CD8-positive, alpha-beta memory T cell (primary cell): ENCODE measurements at places on chromosomes 7 and 10. TPM values are rescaled to one million over a fixed set of nuclear protein-coding genes. Genes with fewer than 3 reads are reported as not detected.
A peak's percentile ranks its signal among the peaks of the same experiment; 100 is the strongest.

DNA sequence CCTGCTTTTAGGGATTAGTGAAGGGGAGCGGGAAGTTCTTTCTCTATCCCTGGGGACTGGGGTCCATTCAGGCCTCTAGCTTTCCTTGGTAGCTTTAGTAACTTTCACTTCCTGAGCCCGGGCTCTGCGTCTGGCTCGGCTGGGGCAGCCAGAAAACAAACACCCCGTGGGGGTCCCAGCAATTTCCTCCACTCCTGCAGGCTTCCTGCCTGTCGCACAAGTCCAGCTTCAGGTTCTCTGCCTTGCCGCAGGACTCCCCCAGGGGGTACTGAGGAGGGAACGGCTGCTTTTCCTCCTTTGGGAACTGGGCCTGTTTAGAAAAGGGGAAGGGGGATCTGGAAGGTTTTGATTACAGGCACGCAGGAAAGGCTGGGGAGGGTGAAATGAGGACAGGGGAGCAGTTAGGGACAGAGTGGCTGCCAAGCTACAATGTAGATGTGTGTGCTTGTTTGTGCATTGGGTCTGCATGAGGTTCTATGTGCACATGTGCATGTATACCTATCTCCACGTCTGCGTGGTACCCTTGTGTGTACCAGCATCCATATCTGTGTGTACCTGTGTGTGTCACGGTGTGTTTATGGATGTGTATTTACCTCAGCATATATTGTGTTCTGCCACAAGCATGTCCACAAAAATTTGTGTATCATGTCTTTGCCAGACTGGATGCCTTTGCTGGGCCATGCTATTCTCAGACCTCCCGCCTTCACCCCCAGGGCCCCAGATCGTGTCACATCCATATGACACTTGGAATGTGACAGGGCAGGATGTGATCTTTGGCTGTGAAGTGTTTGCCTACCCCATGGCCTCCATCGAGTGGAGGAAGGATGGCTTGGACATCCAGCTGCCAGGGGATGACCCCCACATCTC, 2.0 kb downstream of the KAZALD1 start:
- H3K4me1 ChIP-seq: peaks cover 39% of the 10 kb centered on the region
- H3K27me3 ChIP-seq: peaks cover 46% of the 10 kb centered on the region
- H3K4me3 ChIP-seq: no peak overlapping the region
- peak overlapping the region; percentile 77 for H3K27ac ChIP-seq
- H3K36me3 ChIP-seq: no peaks in the 10 kb centered on the region

DNA sequence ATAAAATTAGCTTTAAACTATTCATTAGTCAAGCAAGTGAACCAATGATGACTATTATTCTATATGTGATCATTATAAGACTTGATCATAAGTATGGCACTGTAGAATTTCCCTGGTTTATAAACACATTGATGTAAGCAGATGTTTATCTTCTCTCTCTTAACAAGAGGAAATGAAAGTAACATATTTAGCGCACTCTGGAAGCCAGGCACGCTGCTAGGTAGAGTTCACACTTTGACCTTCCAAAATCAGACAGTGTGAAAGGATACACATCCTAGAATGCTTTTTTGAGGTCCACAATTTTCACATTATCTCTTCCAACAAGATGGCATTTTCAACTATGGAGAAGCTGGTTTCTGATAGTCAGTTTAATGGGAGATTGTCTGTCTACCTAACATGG, 529.4 kb upstream of the IGFBP3 start:
- DNase-seq: no peak
- no peaks in the 10 kb centered on the region for H3K27me3 ChIP-seq
- H3K36me3 ChIP-seq: no peaks in the 10 kb centered on the region
- H3K4me3 ChIP-seq: no peak overlapping the region
- H3K27ac ChIP-seq: no peak overlapping the region

DNA sequence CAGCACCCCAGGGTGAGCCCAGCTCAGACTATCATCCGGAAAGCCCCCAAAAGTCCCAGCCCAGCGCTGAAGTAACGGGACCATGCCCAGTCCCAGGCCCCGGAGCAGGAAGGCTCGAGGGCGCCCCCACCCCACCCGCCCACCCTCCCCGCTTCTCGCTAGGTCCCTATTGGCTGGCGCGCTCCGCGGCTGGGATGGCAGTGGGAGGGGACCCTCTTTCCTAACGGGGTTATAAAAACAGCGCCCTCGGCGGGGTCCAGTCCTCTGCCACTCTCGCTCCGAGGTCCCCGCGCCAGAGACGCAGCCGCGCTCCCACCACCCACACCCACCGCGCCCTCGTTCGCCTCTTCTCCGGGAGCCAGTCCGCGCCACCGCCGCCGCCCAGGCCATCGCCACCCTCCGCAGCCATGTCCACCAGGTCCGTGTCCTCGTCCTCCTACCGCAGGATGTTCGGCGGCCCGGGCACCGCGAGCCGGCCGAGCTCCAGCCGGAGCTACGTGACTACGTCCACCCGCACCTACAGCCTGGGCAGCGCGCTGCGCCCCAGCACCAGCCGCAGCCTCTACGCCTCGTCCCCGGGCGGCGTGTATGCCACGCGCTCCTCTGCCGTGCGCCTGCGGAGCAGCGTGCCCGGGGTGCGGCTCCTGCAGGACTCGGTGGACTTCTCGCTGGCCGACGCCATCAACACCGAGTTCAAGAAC, 1.1 kb downstream of the VIM start:
- peaks cover 46% of the 10 kb centered on the region for H3K4me1 ChIP-seq
- H3K4me3 ChIP-seq: peak overlapping the region; percentile 84
- no peaks in the 10 kb centered on the region for H3K27me3 ChIP-seq
- H3K27ac ChIP-seq: peak overlapping the region; percentile 98
- peaks cover 29% of the 10 kb centered on the region for H3K36me3 ChIP-seq
- DNase-seq: peak; percentile 74

- no peaks in the 10 kb centered on the region for H3K27me3 ChIP-seq
- no peak for DNase-seq
- no peaks in the 10 kb centered on the region for H3K4me1 ChIP-seq
- H3K27ac ChIP-seq: no peak overlapping the region
Observed at GRCh38 chr7:47890125-47890524, 58.1 kb downstream of the PKD1L1 start.

The MRPS17 gene
- 34.3 TPM for total RNA-seq
